CD4-positive, alpha-beta T cell treated with Interleukin-15 for 4 hours (primary cell): ENCODE measurements at places on chromosomes 3 and 15.

GRCh38 chr3:71955240-71956068, 170.5 kb upstream of the PROK2 start:
- no peak for DNase-seq

GRCh38 chr15:57235873-57236272, 140.4 kb upstream of the CGNL1 start:
- no peak for DNase-seq

GRCh38 chr3:11375333-11376088, 103.3 kb downstream of the ATG7 start:
- DNase-seq, result no peak

DNA sequence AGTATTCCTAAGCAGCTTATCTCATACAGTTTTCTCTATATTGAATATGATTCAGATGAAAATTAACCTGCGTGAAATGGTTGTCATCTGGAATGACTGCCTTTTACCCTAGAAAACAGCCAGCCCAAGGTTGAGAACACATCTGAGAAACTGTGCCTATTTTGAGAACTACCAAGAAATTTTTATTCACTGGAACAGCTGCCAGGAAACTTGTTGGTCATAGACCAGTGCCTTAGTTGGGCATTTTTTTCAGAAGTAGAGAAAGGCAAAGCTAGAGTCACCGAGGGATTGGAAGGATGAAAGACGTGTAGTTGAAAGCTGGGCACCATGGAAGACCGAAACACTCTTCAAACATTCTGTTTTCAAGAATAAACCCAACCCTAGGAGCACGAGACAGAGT, 277.1 kb downstream of the LPP start:
- no peak for DNase-seq

GRCh38 chr3:168884353-168884903, 779.1 kb downstream of the MECOM start:
- DNase-seq, result no peak

DNA sequence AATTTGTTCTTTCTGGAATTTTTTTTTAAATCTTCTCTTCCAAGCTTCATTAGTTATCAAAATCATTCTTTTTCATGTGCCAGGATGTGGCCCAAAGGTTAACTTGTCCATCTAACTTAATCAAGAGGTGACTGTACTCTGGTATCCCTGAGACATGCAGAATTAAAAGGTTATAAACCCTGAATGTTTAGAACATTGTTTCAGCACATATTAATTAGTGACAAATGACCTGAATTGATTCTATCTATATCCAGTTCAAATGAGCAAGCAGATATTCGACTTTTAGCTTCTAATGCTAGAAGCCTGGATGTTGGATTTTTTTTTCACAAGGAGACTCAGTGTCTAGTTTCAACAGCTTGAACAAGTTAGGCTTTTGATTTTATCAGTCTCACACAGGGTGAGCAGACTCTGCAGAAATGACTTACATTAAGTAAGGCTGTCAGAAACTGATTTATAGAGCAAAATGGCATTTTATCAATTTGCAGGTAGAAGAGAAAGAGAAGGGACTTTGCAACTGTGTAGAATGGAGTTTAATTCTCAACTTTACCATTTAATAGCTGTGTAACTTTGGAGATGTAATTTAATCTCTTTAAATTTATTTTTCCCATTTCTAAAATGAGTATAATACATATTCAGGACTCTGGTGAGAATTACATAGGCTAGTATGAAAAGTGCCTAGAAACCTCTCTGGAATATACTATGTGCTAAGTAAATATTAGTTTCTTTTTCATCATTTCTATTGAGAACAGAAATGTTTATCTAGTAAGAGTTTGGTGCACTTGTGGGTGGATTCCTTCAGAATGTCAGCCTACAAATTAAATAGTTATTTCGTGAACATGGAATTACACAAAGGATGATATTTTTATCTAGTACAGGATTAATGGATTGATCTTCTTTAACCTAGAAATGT, 100.0 kb downstream of the ALCAM start:
- no peak for DNase-seq

- DNase-seq, result no peak
Measured at GRCh38 chr15:95442107-95442719, 888.3 kb upstream of the NR2F2 start.

GRCh38 chr3:158711886-158712285, 20.4 kb downstream of the RARRES1 start:
- DNase-seq, result no peak

DNA sequence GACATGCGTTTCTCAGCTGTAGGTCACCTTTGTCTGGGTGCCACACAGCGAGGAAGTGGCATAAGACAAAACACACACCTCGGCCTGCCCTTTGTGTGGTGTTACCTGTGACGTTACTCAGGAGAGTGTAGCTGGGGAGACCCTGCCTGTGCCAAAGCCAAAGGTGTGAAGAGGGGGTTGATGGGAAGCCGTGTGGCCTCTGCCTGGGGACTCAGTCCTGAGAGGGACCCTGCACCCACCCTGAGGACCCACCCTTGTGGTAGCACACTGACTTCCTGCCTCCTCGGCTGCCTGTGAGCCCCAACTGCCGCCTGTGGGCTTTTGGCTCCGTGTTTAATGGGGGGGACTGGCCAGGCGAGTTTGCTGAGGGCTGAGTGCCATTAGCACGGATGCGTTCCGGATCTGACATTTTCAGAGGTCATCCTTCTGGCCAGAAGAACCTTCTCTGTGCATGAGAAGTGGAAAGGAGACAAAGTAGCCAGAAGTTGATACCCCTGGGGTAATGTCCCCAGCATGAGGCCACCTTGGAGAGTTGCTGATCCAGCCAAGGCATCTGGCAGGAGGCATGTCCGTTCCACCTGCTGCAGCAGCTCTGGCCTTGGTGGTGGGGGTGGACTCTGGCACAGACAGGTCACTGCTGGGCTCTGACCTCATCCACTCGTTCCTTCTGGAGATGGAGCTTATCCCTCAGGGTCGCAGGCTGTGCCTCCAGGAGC, 51.8 kb upstream of the FURIN start:
- DNase-seq, result no peak

DNA sequence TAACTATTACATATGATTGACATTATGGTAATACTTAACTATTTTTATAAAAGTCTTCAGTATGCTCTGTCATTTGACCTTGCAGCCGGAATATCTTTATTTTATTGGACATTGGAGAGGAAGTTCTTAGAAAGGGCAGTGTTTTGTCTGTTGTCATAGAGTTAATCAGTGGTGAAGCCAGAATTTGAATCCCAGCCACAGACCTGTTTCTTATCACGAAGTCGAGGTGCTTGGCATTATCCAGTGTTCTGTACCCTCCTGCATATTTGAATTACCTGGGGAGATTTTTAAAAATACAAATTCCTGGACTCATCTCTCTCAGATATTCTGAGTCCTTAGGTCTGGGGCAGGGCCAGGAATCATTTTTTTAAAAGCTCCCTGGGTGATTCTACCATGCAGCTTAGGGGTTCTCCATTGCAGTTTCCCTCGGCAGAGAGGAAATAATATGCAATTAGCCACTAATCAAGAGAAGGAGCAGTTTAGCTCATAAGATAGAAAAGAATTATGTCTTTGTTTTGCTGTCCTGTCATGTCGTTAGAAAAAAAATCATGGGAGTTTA, 195.6 kb upstream of the CFAP20DC start:
- DNase-seq, result no peak

DNA sequence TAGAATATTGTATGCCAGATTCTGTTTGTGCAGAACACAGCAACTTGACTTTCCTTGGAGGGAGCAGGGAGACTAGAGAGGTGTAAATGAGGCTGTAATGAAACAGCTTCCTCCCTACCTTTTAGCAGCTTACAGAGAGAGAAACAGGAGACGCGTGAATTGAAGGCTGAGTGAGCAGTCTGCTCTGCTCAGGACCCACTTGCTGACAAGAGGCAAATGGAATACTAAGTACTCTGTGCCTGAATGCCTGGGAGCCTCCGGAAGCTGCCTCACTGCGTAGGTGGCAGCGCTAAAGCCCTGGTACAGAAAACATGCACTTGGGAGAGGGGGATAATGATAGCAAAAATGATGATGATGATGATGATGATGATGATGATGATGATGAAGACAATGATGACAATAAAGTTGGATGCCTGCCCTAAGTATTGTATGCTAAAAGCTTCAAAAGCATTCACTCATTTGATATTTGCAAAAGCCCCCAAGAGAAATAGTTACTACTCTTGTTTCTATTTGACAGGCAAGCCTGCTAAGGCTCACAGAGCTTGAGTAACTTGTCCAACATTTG, 548.9 kb downstream of the NTRK3 start:
- no peak for DNase-seq

- DNase-seq, result no peak
Measured at GRCh38 chr3:17062736-17063135, 178.0 kb downstream of the PLCL2 start.

GRCh38 chr3:120678331-120678947, 3.6 kb downstream of the HGD start:
- DNase-seq, result no peak

DNA sequence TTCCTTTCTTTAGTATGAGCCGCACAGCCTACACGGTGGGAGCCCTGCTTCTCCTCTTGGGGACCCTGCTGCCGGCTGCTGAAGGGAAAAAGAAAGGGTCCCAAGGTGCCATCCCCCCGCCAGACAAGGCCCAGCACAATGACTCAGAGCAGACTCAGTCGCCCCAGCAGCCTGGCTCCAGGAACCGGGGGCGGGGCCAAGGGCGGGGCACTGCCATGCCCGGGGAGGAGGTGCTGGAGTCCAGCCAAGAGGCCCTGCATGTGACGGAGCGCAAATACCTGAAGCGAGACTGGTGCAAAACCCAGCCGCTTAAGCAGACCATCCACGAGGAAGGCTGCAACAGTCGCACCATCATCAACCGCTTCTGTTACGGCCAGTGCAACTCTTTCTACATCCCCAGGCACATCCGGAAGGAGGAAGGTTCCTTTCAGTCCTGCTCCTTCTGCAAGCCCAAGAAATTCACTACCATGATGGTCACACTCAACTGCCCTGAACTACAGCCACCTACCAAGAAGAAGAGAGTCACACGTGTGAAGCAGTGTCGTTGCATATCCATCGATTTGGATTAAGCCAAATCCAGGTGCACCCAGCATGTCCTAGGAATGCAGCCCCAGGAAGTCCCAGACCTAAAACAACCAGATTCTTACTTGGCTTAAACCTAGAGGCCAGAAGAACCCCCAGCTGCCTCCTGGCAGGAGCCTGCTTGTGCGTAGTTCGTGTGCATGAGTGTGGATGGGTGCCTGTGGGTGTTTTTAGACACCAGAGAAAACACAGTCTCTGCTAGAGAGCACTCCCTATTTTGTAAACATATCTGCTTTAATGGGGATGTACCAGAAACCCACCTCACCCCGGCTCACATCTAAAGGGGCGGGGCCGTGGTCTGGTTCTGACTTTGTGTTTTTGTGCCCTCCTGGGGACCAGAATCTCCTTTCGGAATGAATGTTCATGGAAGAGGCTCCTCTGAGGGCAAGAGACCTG, 13.2 kb downstream of the GREM1 start:
- no peak for DNase-seq

DNA sequence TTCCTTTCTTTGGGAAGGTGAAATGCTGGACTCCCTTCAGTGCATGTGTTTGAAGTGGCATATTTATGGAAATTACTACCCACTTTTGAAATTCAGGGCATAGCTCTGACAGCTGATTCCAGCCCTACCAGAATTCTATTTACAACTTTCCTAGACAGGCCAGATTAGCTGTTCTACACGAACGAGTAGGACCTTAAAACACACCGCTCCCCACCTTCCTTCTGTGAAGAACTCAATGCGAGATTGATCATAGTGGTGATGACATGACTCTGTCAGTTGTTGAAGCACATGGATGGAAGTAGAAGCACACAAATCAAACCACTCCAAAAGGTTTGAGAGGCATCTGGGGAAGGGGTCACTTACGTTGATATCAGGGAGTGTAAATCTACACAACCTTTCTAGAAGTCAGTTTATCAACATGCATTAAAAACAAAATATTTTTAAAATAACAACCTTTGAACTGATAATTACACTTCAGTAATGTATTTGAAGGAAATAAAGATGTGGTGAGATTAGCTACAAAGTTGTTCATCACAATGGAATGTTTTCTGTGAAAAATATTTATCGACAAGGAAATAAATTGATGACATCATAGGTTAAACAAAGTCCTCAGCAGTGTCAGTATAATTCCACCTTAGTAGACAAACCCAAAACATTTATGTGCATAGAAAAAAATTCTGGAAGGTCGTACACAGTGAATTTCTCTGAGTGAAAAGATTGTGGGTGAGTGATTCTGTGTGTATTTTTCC, 29.8 kb downstream of the RARB start:
- no peak for DNase-seq

DNA sequence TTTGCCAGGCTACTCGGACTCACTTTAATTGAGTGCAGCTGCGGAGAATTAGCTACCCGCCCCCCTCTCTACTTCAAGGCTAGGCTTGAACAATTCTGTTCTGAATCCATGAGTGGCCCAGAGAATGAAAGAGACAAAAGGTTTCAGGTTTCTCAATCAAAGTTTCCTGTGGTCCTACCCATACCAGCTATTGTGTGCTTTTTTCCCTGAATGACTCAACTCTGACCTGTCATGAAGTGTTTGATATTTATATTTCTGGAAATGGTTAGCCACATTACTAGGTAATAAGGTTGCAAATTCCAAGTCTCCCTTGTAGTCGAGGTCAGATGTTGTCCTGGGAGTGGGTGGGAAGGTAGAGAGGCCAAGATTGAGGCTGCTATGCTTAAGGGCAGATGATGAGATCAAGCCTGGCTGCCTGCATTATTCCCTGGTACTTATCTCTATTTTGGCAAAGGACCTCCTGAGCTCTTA, 392.7 kb upstream of the TBL1XR1 start:
- no peak for DNase-seq

GRCh38 chr3:172596394-172596706, 73.1 kb upstream of the TNFSF10 start:
- DNase-seq, result no peak

GRCh38 chr3:138281561-138281960, 48.1 kb downstream of the NME9 start:
- DNase-seq, result no peak

GRCh38 chr3:172021859-172022258, 17.5 kb upstream of the FNDC3B start:
- DNase-seq, result no peak

- DNase-seq, result no peak
Measured at GRCh38 chr15:38861108-38861507, 296.5 kb upstream of the RASGRP1 start.

- DNase-seq, result peak; percentile 89
Measured at GRCh38 chr15:40357723-40358470, at the start of gene DISP2. TSS of gene DISP2 (plus strand) at chr15:40358219. CDS start at chr15:40358322, 103 bp downstream.

GRCh38 chr15:52790169-52790708, at the start of gene ONECUT1:
TSS of gene ONECUT1 (minus strand) at chr15:52790336. CDS start at chr15:52789884, 452 bp downstream.
- peak; percentile 21 for DNase-seq

DNA sequence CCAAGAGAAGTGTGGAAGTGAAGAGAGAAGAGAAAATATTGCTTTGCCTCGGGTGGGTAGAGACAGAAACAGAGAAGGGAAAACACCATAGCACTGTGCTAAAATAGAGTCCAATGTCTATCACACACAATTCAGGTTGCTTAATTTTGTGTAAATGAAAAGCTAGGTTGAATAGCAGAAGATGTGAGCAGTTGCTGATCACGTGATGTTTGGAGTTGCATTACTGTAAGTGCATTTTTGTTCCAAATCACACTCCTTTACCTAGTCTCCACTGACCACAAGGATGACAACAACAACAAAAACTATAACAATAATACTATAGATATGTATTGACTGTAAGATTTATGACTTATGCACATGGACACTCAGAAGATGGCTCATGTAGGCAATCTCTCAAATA, 683.2 kb downstream of the AGBL1 start:
- DNase-seq, result no peak

GRCh38 chr15:60254416-60254815, 143.4 kb downstream of the ANXA2 start:
- DNase-seq, result no peak

- DNase-seq, result no peak
Measured at GRCh38 chr15:92885224-92886041, 14.7 kb upstream of the CHD2 start.
